NCI-H1930 (cell line): ENCODE measurements at places on chromosomes 12 and 14.

- no peak for DNase-seq
These were observed 19.3 kb downstream of the BRF1 start for GRCh38 chr14:105281371-105282097.

- DNase-seq, result no peak
These were observed 684 bp upstream of the ABCB9 start for GRCh38 chr12:122966743-122967550.

- DNase-seq, result peak; percentile 14
These were observed 125.8 kb upstream of the AVPR1A start for GRCh38 chr12:63276537-63277365.

- DNase-seq, result no peak
These were observed 52.9 kb upstream of the CCND2 start for GRCh38 chr12:4220536-4221257.

DNA sequence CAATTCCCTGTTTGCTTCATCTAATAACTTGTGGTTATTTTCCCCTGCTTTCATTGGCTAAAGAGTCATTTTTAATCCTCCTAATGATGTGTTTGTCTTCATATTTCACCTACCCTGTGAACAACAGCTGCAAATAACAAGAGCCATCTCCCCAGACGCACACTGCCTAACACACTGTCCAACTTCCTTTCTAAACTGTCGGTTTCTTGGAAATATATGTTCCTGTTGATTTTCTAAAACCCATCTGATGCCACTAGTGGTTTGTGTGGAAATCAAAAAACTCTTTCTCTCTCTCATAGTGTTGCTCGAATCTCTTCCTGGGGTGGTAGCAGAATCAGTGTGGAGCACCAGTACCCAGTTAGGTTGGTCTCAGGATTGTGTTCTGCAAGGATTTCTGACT lies 226.9 kb downstream of the EPS8 start:
- no peak for DNase-seq

DNA sequence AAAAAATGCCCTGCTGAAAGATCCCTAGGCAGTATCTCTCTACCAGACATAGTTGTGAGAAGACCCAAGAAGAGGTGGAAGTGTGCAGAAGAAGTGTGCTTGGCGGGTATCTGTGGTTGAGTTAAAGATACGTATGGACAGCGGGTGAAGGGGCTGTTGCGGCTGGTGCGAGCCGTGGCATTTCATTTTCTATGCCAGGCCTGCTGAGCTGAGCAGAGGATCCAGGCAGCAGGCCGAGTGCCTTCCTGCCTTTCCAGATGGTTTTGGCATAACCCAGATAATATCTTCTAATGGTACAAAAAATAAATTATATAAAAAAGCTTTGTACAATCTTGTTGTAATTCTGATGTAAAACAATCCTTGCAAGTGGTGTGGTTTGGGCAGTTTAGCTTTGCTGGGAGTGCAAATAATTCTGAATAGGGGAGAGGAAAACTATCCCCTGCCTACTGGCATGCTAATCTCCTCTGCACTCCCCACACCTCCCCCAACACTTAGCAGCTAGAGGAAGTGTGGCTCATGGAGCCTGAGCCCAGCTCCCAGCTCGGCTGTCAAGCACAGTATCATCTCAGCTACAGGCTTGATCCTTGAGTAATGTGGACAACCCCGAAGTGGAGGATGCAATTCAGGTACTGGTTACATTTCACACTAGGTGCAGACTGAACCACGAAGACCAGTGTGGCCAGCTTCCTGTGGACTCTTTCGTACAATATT lies 168.9 kb downstream of the VRK1 start:
- DNase-seq, result no peak

DNA sequence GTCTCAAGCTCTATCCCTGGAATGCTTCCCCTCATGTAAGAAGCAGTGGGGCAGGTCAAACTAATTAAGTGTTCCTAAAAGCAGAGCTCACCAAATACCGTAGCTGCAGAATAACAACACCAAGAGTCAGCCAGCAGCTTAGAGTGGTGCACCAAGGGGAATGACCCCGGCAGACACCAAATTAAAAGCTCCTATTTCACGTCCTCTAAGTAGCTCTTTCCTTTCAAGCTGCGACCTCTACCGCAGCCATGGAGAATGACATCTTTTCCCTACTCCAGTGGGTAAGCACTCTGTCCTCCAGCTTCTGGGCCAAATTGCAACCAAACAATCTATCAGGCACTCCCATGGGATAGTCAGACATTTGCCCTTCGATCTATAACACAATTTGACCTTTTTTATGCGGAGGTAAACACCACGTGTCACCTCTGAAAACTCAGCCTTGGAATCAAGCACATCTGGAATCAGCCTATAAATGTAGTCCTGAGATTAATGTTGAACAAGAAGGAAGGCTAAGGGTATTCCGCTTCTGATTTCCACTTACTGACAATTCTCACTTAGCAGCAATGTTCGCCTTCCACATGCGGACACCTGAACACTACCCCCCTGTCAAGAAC lies 67.6 kb upstream of the CDKN3 start:
- peak; percentile 29 for DNase-seq

- no peak for DNase-seq
These were observed 53.6 kb downstream of the SLC25A47 start for GRCh38 chr14:100376751-100377171.

DNA sequence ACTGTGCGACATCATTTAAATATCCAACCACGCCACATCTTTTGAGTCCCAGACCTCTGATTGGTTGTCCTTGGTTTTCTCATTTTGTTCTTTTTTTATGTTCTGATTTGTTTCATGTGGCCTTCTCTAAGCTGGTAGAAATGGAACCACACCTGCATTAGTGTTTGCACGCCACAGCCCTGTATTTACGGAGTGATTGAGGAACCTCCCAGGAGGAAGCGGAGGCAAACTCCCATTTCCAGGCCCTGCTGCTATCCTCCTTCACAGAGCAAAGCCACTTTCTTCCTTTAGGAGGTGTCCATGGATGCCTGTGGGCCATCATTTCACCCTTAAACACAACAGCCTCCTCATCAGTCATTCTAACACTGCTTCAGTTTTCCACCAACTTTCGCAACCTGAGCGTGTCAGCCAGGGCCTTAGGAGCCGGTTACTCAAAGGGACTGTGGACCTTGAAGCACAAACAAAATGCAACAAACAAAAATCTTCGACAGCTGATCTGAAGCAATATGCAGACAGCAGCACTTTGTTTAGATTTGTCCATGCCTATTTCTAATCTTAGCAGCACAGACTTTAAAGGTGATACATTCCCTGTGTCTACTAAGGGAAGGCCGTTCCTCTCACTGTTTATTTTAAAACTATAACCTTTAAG lies 1258.1 kb upstream of the TMEM132C start:
- no peak for DNase-seq

- DNase-seq, result no peak
These were observed 556 bp downstream of the MTHFD1 start for GRCh38 chr14:64388533-64389285.

GRCh38 chr14:36647824-36648753 lies 13.6 kb upstream of the PAX9 start:
- DNase-seq, result peak; percentile 62

DNA sequence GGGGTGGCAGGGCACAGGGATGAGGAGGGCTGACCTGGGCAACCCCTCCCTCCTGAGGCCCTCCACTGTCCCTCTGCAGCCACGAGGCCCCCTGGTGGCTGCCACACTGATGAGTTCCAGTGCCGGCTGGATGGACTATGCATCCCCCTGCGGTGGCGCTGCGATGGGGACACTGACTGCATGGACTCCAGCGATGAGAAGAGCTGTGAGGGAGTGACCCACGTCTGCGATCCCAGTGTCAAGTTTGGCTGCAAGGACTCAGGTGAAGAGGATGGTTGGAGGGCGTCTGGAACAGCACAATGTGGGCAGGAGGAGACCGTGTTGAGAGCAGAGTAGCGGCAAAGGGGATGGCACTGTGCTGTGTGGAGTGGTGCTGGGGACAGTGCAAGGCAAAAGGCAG lies 25.7 kb upstream of the LRP1-AS start:
- DNase-seq, result no peak

DNA sequence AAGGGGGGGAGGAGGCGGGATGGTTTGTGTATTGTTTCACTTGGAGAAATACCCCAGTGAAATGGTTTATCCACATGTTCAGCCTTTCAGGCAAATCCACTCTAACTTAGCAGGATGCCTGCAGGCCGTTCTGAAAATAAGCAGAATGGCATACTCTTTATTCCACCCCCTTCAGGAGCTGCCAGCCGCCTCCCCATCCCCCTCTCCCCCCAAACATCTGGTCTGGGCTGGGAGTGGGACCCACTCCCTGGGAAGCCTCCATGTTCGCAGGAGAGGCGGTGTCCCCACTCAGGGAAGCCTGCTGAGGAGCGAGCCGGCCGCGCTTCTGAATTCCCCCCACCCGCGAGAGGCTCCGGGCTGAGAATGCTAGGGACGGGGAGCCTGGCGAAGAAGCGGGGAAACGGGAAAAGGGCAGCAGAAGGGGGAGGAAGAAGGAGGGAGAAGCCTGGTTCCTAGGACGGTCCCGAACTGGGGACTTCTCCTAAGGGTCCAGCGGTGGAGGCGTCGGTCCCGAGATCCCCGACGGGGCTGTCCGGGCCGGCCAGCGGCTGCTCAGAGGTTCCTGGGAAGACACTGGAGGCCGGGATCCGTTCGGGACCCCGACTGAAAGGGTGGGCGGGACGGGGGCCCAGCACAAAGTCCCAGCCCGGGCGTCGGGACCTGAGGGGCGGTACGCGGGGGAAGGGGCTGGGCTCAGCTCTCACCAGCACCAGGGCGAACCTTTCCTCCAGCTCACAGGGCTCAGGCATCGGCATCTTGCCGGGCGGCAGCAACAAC lies 666 bp downstream of the FMNL3 start:
- DNase-seq, result no peak

- no peak for DNase-seq
These were observed 174.1 kb downstream of the SLC6A15 start for GRCh38 chr12:84738481-84738972.

DNA sequence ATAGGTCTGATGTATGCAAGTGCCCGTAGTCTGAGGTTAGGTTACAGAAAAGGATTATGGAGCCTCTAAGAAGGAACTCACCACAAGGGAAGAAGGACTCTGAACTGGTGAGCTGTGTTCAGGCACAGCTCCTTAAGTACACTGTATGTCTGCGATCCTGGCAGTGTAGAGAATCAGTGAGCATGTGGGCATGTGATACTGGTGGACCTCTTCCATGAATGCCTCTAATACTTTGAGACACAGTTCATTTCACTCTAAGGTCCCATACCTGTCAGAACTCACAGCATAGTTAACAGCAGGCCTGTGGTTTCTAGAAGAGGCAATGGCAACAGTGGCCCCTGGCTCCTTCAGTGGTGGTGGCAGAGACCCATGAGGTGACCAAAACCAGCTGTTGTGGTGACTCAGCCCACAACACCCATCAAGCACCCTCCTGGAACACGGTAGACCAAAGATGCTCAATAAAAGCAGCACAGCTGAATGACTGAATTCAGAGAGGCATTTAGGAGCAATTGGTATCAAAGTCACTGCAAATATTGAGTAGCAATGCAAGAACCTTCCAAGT lies 6.9 kb upstream of the OR6J1 start:
- DNase-seq, result no peak

GRCh38 chr12:102483466-102483865 lies 3.1 kb upstream of the IGF1 start:
- no peak for DNase-seq

DNA sequence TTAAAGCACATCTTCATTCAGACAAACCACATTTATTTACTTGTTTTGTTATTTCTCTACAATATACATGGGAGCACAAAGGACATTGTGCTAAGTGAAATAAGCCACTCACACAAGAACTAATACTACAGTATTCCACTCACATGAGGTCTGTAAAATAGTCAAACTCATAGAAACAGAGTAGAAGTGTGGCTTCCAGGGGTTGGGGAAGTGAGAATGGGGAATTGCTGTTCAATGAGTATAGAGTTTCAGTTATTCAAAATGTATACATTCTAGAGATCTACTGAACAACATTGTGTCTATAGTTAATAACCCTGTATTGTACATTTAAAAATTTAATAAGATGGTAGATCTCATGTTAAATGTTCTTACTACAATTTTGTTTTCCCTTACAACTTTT lies 88.8 kb downstream of the ATXN7L3B start:
- no peak for DNase-seq

GRCh38 chr12:55931780-55932550 lies 1.0 kb downstream of the DGKA start:
- no peak for DNase-seq

DNA sequence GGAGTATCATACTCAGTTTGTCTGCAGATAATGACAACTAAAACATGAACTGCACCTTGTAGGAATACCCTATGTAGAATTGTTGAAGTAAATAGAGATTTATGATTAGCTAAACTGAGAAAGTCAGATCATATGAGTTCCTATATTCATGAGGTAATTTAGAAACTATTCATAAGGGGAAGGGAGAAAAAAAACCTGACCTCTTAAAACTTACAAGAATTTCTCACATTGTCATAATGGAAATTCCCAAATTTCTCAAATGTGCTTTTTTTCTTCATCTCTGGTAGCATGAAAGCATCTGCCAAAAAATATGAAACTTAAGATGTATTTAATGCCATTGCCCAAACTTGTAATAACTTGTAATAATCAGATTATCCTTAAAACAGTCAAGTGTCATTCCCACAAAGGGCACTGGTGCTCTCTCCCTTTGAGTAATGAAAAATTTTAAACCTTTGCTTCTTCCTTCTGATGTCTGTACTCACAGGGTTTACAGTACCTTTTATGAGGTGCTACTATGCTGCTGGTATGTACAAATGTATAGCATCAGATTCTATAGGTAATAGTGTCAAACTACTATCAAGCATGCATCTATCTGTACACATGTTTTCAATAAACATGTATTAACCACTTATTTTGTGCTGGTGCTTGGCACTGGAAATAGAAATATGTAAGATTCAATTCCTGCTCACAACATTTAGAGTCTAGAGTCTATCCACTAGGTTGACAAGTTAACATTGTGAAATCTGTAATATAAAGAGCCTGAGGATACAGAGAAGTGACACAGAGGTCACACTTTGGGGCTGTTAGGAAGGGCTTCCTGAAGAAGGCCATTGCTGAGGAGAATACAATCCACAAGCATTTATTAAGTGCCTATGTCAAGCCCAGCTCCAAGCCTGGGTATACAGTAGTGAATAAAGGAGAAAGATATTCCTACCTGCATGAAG lies 17.4 kb upstream of the DRAM1 start:
- no peak for DNase-seq

DNA sequence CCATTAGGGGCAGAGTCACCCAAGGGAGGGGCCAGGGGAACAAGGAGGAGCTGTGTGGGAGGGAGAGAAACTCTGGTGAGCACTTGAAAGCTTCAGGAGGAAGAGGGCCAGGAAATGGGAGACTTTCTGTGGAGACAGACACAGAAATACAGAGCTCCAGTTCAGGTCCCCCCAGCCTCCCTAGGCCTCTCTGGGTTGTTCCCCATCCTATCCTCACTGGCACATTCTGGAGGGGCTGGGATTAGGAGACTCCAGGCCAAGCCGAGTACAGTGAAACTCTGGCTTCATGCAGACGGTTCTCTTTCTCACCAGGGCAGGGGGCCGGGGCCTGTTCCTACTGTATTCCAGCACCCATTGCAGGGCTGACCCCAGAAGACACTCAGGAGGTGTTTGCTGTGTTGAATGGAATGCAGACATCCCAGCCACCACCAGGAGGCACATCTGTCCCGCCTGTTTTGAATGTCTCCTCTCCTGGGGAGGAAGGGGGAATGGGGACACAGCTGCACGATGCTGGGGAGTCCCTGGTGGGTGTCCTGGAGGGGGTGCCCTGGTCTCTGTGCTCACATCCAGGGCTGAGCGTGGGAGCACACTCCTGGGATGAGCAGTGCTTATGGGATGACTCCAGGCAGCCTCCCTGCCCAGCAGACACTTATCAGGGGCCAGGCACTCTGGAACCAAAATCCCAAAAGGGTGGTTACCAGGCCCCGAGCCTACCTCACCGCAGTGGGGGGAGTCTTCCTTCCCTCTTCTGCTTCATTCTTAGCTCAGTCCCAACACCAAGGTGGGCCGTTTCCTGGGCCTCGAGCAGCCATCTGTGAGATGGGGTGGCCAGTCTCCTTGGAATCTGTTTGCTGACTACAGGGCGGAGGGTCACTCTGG lies 5.5 kb upstream of the KRT84 start:
- DNase-seq, result no peak
